ENCODE measurements at places on chromosomes 7 and 10.

GRCh38 chr7:1124164-1124563 is 35.8 kb downstream of the ZFAND2A start:
- DNase-seq, result no peak

DNA sequence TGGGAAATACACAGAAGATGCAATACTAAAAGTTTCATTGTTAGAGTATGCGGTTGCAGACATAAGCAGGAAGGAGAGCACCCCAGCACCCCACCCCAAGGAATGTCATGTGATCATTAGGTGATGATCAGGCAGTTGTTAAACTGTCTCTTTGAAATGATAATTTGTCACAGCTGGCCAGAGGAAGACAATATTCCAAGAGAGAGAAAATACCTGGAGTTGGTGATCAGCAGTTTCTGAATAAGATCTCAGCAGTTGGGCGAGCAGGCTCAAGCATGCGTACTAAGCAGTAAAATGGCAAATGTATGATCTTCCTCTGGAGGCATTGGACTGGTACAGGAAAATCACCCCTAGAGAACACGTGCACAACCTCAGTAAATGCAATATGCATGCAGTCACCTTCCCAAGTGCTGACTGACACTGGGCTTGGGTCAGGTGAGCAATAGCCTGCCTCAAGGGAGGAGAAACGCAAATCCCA is 250.1 kb upstream of the MBL2 start:
- DNase-seq, result no peak

DNA sequence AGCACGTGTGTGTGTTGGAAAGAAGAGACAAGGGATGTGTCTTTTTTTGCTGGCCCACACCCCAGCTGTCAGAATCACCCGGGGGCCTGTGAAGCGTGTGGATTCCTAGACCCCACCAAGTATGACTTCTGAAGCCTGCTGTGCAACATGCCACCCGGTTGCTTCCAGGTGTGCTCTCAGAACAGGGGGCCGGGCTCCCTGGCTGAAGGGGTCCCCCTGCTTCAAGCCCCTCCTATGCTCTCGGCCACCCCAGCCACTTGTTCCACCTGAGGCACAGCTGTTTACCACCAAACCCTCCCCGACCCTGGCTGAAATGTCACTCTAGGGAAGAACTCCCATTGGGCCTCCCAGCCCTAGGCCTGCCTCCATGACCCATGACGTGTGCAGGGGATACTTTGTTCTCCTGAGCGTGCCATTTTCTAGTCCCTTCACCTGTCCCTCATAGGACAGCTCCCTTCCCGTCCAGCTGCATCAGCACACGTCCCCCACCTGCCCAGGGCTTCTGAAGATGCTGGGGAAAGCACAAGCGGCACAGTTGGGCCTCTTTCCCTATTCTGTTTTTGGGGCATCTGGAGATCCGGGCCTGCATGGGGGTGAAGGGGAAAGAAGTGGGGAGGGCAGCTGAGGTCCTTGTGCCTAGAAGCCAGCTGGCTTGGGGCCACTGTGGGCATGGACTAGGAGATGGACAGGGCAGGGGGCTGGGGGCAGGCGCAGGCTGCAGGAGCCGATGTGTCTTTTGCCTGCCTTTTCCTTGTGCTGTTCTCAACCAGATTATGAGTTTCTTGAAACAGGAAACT is 33.3 kb downstream of the CRHR2 start:
- DNase-seq, result no peak

- no peak for DNase-seq
Measured at GRCh38 chr10:108204528-108205305, 1040.2 kb upstream of the SORCS1 start.

- DNase-seq, result no peak
Measured at GRCh38 chr7:195010-195829, 2.8 kb downstream of the FAM20C start.

DNA sequence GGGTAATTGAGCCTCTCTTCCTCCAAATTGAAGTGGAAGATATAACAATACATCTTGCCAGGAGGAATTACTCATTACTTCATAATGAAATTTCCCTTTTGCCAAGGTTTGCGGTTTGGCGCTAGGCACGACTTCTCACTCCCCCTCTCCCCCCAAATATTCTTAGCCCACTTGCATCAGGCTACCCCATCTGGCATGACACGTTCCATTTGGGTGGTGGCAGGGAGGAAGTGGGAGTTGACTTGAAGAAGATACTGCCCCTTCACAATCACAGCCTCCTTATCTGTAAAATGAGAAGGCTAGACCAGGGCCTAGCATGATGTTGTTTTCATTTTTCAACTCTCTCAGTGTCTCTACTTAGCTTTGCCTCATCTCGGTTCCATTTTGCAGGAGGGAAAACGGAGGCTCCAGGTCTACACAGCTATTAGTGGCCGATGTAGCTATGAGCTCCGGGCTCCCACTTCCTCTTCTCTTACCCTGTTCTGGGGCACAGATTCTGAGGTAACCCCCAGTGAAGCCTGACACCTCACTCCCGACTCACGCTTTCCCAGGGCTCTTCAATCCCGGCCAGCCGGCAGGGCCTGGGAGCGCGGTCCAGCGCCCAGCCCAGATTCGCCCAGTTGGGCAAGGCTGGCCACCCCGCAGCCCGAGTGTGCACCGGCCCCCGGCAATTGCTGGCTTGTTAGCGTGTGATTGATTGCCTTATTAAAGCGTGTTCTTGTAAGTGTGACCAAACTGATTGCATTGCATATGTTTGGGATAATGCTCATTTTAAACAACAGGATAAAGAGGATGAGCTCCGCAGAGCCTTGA is 6.5 kb downstream of the EVX1 start:
- DNase-seq, result no peak

DNA sequence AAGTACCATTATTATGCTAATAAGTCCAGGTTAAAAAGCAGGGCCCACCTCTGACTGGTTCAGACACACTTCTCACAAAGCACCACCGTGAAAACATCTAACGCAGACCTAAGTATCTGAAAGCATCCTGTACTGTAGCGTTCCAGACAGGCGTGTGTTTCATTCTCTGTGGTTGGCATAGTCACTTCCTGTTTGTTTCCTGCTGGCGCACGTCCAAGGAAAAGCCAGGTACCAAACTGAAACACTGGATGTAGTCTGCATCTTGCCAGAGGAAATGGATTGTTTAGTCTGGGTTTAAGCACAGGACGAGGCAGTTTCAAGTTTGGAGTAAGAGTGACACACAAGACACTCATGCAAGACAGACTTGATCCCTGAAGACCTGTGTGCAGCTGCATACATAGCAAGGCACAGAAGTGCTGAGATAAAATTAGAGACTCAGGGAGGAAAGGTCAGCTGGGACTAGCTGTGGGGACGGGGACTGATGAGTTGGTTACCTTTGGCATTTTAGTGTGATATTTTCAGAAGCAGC is 23.3 kb downstream of the BPGM start:
- peak; percentile 98 for DNase-seq

- no peak for DNase-seq
Measured at GRCh38 chr10:88949051-88949450, 3.5 kb downstream of the ACTA2 start.

- DNase-seq, result no peak
Measured at GRCh38 chr7:149856583-149856982, 17.2 kb upstream of the ATP6V0E2 start.

DNA sequence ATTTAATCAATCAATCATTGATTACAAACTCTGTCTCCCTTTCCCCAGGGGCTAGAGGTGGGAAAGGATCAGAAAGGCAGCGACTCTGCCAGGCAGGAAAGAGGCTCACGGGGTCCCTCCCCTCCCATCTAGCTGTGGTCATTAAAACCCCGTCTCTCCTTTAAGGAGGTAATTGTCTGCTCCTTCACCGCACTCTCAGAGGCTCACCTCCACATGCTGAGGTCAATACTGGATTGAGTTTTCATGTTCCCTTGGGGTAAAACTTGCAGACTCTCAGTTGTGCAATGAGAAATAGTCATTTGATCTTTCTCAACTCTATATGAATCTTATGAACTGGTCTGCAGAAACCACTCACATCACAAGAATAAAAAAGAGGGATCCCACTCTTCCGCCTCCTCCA is 368.8 kb downstream of the ADRA2A start:
- no peak for DNase-seq

- DNase-seq, result no peak
Measured at GRCh38 chr7:54932818-54933543, 85.8 kb upstream of the EGFR start.

DNA sequence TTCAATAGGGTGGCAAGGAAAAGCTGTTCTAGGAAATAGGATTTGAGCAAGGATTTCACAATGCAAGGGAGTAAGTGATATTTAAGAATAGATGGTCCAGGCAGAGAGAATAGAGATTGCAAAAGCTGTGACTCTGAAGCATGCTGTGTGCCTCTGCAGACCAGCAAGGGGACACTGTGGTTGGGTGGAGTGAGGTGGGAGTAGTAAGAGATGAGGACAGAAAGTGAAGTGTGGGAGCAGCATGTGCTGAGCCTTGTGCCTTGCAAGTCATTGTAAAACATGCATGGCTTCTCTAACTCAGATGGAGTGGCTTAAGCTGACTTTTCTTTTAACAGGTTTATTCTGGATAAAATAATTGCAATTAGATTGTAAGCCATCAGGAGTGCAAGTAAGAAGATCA is 442.4 kb downstream of the CCSER2 start:
- DNase-seq, result no peak

Measured in glomerular endothelial cell (primary cell).